ENCODE measurements at places on chromosomes 12 and 14. TPM values are rescaled to one million over a fixed set of nuclear protein-coding genes. Genes with fewer than 3 reads are reported as not detected.

Gene NAV3
- 3.3 TPM for total RNA-seq

GRCh38 chr12:68631227-68631626 lies 20.5 kb downstream of the RAP1B start:
- DNase-seq: no peak

Gene KLHL28
- 8.7 TPM for total RNA-seq

DNA sequence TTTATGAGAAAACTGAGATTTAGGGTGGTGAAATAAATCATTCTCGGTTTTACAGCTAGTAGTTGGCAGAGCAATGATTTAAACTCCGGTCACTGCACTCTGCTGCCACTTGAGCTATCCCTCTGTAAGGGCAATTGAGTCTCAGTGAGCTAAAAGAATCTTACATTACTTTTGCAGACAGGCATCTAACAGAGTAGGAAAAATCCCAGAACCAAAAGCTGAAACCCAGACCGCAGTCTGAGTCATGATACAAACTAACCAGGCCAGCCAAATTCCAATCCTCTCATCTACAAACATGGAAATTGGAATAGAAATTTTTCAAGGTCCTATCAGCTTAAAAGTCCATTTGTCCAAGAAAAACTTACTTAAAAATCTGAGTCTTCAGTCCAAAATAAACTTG lies 73.7 kb downstream of the ANKS1B start:
- no peak for DNase-seq

Gene VASH1
- total RNA-seq: 10.9 TPM

- DNase-seq: no peak
Observed at GRCh38 chr14:88069677-88070076, 64.7 kb downstream of the GPR65 start.

GRCh38 chr12:41008472-41008871 lies 179.6 kb upstream of the PDZRN4 start:
- DNase-seq: no peak

Gene PARPBP
- total RNA-seq: 20.5 TPM

DNA sequence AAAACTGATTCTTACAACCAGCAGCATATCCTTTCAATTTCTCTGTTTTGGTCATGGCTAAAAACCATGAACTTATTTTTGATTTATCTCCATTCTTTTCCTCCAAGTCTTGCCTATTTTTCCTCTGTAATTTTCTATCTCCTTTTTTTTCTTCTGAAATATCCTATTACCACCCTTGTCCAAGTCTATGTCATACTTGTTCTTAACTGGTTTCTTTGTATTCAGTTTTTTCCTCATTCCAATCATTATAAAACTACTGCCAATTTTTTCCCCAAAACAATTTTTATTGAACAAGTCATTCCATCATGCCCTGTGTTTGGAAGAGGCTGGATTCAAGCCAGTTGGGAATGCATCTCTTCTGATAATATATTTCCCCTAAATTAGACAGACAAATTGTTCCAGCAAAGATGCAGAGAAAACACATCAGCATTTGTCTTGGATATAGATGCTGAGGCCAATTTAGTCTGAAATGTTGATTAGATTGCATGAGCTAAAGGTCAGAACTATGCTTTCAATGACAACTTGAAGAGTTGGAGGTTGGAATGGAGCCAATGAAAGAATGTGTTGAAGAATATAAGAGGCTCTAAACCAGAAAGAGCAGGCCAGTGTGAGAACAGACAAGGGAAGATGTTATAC lies 30.7 kb downstream of the OTOGL start:
- DNase-seq: no peak

DNA sequence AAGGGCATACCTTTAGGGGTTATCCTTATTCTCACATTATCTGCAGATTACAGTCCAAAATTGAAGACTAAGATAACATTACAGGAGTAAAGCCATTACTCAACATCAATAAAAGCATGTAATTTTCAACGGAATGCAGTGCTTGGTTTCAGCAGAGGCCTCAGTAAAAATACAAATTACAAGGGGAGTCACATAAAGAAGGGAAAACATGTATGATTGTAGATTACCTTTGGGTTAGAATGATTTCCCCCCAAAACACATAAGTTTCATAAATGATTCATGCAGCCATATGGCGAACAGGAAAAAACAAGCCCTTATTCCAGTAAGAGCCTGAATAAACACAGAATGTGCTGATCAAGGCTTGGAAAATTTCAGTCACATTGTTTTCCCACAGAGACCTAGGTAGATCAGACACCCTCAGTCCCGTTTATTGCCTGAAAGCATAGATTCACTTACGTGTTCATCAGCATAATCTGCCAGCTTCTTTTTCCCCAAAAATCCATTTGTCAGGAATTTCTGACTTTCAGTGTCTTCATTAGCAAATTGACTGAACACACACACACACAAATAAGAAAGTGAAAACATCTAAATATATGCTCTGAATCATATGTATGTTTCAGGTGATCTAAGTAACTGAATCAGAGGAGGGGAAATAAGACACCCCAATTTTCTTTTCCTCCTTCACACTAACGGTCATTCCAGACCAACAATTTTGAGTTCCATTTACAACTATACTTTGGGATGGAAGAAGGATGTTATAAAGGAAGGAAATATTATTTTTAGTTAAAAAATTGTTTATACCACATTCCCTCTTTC lies 37.5 kb downstream of the SLC38A4 start:
- DNase-seq: no peak

Data from WTC11 (cell line).